Activated naive CD8-positive, alpha-beta T cell treated with anti-CD3 and anti-CD28 coated beads, Interleukin-2, amount 10 ng/mL, durations not matched to agents 7 days and 5 days (primary cell): ENCODE measurements at places on chromosomes 12 and 14. TPM values are rescaled to one million over a fixed set of nuclear protein-coding genes. Genes with fewer than 3 reads are reported as not detected.

DNA sequence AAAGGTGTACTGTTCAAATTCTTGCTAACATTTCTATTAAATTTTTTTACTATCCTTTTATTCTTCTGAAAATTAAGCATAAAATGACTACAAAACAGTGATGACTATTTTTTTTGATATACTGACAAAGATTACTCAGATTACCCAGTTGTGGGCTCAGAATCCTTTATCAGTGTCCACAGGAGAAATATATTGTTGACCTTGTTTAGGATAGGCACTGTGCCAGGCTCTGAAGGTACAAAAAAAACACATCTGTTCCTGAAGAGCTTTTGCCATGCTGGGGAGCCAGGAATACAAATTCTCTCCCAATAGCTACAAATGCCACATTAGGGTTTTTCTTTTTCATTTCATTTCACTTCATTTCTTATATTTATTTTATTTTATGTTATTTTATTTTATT is 26.9 kb upstream of the GCH1 start:
- DNase-seq = no peak

- DNase-seq = no peak
These were observed 23.6 kb upstream of the TMEM132D start for GRCh38 chr12:129927316-129927900.

GRCh38 chr12:130433834-130434233 is 96.1 kb downstream of the PIWIL1 start:
- DNase-seq = no peak

DNA sequence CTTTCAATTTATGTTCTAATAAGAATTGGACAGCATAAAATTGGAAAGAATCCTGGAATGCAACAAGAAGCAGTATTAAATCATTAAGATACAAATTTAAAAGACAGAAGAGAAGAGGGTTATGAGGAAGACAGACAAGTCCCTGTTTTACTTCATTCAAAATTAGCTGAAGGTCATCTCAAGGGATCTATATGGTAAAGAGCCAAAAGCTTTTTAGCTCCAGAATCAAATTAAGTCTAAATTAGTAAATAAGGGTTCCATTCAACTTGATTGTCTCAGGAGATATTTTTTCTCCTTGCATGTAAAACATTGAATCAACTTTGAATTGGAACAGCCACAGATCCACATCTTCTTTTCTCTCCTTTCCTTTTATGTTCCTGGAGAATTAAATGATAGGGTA is 7.6 kb downstream of the CCDC196 start:
- DNase-seq = no peak

DNA sequence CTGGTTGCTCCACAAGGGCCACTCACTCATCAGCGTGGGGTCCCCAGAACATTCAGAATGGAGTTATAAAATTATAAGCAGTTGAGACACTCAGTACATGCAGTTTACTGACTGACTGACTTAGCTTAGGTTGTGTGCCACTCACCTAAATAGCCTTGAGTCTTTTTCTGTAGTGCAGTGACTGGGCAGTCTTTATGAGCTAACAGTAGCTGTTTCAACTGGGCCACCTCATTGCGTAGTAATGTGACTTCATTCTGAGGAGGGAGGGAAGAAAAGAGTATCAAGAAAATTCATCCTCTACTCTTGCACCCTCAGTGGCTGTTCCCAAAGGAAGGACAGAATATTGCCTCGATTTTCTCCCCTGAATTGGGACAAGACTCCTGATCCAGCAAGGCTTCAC is 15.8 kb upstream of the NPFF start:
- DNase-seq = no peak

GRCh38 chr12:121295746-121296617 is 527 bp downstream of the CAMKK2 start:
- no peak for DNase-seq

DNA sequence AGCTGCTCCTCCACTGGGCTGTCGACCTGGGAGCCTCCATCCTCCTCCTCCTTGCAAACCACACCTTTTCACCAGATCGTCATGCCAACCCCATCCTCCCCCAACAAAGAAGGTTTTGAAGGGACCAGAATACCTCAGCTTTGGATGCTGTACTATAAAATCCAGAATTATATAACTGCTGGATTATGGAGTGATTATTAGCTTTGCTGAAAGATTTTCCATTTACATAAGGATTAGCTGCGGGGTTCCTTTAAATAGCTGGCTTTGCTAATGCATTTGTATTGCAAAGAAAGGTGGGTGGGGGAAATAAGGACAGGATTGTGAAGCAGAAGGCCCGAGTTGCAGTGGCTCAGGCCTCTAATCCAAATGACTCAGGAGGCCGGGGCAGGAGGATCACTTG is 36.6 kb downstream of the ESRRB start:
- no peak for DNase-seq

GRCh38 chr14:105399466-105399775 is 1.1 kb downstream of the TEX22 start:
- DNase-seq = no peak

DNA sequence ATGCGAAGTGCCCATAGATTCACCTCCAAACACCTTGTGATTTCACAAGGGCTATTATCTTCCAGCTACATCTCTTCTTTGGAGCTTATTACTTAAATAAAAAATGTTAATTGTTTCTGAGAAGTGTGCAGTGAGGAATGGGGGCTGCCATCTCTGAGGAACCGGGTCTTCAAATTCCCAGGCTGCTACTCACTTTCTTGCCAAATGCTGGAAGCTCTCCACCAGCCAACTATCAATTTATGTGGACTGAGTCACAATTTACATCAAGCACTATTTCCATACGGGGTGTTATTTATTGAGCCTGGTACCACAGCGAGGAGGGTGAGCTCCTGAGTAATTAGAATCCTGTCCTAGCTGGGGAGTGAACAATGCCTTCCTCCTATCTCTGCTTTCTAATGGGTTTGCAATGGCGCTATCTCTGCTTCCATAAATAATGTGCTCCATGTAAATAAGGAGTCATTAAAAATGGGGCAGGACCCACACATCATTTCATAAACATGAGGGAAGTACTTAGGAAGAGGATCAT is 898.3 kb downstream of the VRK1 start:
- DNase-seq = no peak

DNA sequence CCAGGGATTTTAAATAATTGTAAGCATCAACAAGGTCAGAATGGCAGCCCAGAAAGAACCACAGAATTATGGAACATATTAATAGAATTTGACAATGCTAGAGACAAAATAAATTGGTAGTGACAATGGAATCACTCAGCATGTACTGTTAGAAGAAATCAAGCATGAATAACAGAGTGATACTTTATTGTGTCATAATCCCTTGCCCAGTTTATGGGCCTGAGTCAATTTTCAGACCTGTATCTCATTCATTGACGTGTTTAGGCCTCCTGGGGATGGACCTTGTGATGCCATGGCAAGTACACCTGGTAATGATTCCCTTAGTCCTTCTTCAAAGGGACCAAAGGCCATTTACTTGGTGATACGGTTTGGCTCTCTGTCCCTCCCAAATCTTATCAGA is 12.8 kb upstream of the CCDC91 start:
- DNase-seq = no peak

DNA sequence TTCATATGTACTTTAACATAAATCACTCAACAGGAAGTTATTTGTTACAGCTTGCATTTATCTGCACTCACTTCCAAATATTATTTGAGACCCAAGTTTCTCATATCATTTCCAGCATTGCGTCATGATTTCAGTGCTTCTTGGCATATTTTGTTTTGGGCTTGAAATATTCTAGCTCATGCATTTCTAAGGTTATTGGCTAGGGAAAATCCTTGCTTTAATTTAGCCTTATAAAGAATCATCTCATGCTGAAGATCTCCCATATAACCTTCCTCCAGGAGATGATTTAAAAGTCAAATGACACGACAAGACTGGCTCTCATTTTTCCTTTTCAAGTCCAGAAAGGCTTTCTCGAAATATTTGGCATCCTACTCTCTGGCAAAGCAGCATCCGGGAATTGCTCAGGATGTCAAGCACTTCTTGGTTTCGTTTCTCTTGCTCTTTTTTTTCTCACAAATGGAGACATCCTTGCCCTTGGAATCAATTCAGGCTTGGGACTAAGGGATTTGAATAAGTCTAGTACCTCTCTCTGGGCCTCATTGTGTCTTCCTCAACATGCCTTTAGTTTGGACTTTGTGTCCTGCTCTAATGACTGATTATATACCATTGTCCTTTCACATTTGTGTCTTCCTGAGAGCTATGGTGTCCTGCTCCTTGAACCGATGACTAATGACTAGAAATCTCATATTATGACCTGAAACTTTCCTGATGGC is 295.0 kb downstream of the RMST start:
- no peak for DNase-seq

- DNase-seq = no peak
These were observed 13.1 kb upstream of the PRKAG1 start for GRCh38 chr12:49031573-49032161.

DNA sequence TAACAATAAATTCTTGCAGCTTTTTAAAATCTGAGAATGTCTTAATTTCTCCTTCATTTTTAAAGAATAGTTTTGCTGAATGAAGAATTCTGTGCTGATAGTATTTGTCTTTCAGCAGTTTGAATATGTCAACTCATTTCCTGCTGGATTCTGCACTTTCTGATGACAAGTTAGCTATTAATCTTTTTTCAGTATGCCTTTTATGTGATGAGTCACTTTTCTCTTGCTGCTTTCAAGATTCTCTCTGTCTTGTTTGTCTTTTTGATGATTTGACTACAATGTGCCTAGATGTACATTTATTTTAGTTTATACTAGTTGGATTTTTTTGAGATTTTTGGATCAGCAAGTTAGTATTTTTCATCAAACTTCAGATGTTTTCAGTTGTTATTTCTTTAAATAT is 87.9 kb upstream of the AVPR1A start:
- no peak for DNase-seq

DNA sequence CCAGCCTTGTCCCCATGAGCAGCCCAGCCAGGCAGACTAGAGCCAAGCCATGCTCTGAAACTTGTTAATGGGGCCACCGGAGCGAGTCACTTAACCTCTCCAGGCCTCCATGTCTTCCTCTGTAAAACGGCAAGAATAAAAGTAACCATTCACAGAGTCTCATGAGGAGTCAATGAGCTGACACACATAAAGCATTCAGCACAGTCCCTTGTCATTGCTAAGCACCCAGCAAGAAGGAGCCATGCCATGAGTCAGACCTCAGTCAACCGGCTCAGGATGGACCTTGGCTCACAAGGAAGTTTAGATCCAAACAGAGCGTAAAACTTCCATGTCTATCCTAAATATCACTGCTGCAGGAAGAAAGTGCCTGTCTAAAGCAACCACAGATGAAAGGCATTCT is 10.6 kb downstream of the FICD start:
- DNase-seq = no peak

DNA sequence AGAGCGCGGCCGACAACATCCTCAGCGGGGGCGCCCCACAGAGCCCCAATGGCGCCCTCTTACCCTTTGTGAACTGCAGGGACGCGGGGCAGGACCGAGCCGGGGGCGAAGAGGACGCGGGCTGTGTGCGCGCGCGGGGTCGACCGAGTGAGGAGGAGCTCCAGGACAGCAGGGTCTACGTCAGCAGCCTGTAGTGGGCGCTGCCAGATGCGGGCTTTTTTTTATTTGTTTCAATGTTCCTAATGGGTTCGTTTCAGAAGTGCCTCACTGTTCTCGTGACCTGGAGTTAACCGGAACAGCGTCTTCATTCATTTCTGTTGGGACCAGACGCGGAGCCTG is 103.8 kb upstream of the FKBP4 start:
- peak; percentile 74 for DNase-seq

The SOAT2 gene
- total RNA-seq = 9.8 TPM

The FITM1 gene
- total RNA-seq = 1.7 TPM

The MYF5 gene
- total RNA-seq = not detected

The TBC1D30 gene
- 0.23 TPM for total RNA-seq

The CPSF6 gene
- 104 TPM for total RNA-seq

The LRRC9 gene
- not detected for total RNA-seq
